ENCODE measurements at places on chromosomes 2 and 18.

DNA sequence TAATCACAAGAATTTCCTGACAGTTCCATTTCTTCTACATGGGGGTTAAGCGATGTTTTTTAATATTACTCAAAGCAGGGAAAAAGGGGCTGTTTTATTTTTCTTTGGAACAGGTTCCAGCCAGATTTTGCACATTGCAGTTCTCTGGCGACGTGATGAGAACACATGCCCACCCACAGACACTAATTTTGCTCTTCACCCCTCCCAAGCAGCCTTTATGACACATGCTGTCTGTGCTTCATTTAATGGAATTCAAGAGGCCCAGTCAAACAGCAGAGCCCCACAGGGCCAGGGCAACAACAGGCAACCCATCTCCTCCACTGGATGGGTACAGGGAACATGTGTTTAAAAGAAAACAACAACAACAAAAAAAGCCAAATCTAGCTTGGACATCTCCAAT is 70.8 kb downstream of the SPRED2 start:
- DNase-seq = no peak

- DNase-seq = peak; percentile 15
Observed at GRCh38 chr2:134919341-134920210, 954 bp downstream of the CCNT2 start.

DNA sequence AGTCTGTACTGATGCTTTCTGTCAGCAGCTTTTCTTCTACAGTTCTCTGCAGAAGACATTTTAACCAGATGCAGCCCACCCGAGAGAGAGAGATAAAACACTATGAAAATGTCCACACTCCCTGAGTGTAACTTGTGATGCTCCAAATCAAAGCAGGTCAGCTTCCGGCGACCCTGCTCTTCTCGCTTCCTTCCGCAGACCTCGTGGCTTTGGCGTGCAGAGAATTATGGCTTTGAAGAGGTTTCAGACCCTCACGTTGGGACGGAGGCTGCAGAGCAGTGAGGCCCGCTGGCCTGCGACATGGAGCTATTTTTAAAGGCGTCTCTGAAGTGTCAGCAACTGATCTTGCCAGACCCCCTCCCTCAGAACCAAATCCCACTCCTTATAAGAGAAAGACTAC is 41.8 kb downstream of the TMEM163 start:
- DNase-seq = no peak

GRCh38 chr2:65128297-65129190 is 1.4 kb downstream of the RAB1A start:
- no peak for DNase-seq

GRCh38 chr2:181426672-181427071 is 30.5 kb upstream of the ITGA4 start:
- no peak for DNase-seq

- no peak for DNase-seq
Observed at GRCh38 chr2:39234754-39235153, 9.0 kb downstream of the CDKL4 start.

DNA sequence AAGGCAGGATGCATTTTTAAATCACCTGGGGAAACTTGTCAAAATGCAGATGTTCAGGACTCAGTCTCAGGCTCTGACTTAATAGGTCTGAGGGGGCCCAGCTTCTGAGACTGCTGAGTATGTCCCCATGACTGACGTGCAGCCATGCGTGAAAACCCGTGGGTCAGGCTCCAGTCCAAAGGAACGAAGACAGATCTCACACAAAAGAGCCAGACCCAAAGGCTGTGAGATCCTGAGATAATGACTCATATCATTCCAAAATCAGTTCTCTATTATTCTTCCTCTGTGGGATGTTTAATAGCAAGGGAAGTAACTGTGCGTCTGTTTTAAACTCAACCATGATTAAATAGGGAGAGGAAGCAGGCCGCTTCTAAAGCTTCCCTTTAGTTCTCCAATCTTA is 107.4 kb upstream of the ACAA2 start:
- DNase-seq = no peak

DNA sequence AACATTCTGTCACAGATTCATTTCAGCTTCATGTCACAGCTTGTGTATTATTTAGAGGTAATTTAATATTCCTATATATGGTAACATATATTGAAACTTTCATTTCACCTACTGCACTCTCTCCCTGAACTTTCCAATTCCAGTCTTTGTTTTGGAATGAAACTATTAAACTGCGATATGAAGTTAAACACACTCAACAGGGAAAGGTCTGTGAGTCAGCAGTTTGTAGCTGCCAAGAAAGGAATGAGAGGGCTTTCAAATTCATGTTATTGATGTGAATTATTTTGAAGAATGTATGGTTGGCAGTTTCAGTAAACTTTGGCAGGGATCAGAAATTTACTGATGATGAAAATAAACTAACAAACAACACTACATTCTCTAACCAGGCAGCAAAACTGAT is 148.3 kb downstream of the HNMT start:
- no peak for DNase-seq

DNA sequence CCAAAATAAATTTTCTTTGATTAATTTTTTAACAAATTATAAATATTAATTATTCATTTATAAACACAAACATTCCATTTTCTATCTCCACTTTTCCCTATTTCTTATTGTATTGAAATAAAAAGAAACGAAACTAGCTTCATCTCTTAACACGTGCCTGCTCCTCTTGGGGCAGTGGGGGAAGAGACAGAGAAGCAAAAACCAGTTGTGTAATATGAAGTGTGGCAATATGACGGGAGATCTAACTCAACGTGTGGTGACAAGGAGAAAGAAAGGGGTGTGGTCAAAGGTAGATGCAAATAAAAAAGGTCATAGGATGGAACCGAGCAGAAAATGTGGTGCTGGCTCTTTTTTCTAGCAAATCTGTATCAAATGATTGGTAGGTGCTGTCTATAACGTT is 106.9 kb upstream of the SLC8A1 start:
- no peak for DNase-seq

- no peak for DNase-seq
Observed at GRCh38 chr2:188979187-188980114, 5.3 kb downstream of the COL3A1 start.

DNA sequence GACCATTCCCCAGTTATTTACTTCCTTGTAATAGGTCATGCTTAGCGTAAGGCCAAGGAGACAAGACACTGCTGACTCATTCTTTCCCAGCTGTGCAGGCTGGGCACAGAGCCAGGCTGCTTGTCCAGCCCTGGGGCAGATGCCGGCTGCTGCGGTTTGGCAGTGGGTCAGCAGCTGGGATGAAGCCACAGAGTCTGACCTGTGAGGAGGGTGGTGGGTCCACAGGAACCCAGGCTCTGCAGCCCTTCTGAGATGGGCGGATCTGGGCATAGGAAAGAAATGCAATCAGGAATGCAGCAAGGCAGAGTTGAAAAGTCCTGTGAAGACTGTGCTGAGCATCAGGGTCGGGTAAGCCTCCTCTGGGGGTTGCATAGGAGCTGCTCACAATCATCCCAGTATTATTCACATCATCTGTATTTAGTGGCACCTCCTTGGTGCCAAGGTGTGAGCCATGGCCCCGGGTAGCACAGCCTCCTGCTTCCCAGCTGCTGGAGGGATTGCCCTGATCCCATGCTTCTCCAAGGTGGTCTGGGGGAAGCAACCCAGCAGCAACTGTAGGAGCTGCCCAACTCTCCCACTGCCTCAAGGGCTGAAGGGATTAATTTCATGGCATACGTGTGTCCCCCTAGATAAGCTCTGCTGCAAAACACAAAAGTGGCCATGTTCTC is 139.0 kb downstream of the DDX1 start:
- DNase-seq = peak; percentile 68

- peak; percentile 38 for DNase-seq
Observed at GRCh38 chr2:109736177-109736827, 57.8 kb upstream of the RGPD5 start.

GRCh38 chr2:219398721-219399363 is 11.1 kb upstream of the DNPEP start:
- DNase-seq = no peak

DNA sequence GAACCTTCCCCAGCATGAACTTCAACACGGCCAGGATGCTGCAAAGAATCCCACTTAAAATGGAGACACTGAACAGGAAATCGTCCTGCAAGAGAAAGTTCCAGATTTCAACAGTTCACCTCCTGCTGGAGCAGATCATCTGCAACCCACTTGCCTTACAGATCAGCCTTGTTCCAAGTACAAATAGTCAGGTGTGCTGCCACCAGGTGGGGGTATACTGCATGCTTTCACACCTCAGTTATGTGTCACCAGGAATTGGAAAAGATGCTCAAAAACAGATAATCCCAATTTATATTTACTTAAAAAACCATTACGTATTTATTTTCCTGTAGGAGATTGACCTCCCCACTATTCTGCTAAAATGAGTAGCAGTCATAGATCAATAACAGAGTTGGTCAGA is 212.3 kb downstream of the MGAT5 start:
- no peak for DNase-seq

DNA sequence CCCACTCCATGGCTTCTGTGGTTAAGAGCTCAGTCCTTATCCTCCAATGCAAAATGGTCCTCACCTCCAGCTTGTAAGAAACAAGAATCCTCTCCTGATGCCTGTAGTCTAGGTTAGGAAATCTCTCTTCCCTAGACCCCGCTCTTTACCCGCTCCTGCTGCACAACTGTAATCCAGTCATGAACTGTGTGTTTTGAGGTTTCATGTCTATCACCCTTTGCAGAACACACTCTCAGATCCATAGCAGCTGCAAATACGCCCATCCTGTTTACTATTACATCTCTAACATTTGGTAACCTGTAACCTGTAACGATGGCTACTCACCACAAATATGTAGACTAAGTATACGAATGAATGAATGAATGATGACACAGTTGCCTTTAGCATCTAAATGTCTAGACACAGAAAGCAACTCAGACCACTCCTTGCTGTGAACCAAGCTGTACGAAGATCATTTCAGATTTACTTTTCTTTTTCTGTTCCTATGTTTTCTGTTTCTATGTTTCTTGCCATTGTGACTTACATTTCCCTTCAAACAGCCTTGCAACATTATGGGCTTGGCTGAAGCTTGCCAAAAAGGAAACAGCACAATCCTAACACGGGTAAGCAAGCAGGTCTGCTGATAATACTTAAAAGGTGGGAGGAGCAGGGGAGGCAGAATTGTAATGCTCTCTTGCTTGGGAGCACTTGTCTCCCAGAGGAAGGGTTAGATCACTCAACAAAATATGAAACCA is 53.7 kb downstream of the EPHA4 start:
- DNase-seq = no peak

- no peak for DNase-seq
Observed at GRCh38 chr2:122692400-122693083, 937.1 kb downstream of the TSN start.

DNA sequence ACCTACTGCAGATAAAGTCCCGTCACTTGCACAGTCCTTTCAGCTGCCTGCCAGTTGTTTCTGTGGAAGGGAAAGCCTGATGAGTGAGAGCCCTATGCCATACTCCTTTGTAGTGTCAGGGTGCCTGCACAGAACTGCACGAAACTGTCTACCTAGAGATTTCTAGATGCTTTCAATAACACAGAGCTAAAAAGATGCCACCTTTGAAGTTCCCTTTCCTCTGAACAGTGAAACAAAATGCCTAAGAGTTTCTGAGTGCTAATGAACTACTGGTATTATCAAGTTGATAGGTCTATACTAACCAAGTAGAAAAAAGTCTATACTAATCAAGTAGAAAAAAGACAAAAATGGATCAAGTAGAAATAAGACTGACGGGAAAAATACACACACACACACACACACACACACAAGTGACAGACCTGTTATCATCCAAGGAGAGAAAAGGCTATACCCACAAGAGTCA is 79.0 kb downstream of the TLK1 start:
- DNase-seq = no peak

- DNase-seq = no peak
Observed at GRCh38 chr2:233419602-233420391, 65.5 kb downstream of the DGKD start.

- no peak for DNase-seq
Observed at GRCh38 chr2:127857265-127857808, 618 bp downstream of the POLR2D start.

DNA sequence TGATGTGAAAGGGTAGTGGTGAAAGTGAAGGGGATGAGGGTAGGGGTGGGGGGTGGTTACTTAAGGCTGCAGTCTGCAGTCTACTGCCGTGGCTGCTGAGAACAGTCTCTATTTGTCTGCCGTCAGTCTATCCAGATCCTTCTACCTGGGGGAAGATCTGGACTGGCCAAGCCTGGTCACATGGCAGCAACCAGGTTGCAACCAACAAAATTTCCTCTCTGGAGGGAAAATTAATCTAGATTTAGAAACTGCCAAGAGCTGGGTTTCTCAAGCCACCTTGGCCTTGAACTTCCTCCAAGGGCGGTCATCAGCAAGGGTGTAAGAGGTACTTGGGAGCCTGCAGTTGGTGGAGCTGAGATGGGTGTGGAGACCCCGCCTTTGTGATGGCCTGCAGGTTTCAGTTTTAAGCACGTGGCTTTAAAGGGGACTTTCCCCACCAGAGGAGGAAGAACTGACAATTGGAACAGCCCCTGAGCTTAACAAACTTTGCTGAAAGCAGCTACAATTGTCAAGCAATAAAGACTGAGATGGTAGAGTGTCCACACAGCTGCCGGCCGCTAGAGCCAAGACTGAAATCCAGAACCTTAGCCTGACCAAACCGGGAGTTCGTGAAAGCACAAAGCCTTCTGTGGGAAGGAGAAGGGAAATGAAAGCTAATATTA is 31.4 kb upstream of the KCMF1 start:
- DNase-seq = no peak

GRCh38 chr2:30580391-30580790 is 133.3 kb downstream of the LCLAT1 start:
- DNase-seq = no peak

DNA sequence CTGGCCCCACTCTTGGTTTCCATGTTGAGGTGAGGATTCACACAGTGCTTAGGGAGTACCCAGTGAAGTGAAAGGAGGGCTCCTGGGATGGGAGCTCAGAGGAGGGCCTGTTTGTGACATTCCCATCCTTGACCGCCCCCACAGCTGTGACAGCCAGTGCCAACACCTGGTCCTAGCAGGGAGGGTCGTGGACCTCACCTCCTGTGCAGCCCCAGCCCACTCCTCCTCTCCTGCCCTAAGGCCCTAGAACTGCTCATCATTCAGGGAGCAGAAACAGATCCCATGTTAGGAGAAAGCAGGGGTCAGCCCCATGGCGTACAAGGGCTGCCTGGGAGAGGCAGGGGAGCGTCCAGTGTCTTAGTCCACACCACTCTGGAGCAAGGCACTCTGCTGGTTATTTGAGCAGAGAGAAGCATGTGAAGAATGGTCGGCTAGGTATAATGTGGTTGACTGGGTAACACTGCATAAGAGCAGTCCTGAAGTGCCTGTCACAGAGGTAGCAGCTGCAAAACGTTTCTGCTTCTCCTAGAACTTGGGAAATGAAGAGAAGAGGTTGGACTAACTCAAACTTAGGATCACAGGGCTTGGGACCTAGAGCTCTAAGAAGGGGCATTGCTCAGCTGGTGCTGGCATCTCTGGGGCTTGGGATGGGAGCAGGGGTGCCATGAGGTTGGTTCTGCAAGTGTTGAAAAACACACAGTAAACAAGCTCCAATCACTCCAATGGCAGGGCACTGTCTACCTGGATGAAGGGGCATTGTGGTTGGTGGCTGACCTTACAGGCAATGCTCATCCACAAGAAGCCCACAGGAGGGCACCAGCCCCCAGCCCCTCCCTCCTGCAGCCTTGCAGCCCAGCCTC is 55.6 kb downstream of the FAM168B start:
- DNase-seq = no peak
